Bronchial epithelial cell (primary cell): ENCODE measurements at places on chromosomes 2 and 18.
A peak's percentile ranks its signal among the peaks of the same experiment; 100 is the strongest.

DNA sequence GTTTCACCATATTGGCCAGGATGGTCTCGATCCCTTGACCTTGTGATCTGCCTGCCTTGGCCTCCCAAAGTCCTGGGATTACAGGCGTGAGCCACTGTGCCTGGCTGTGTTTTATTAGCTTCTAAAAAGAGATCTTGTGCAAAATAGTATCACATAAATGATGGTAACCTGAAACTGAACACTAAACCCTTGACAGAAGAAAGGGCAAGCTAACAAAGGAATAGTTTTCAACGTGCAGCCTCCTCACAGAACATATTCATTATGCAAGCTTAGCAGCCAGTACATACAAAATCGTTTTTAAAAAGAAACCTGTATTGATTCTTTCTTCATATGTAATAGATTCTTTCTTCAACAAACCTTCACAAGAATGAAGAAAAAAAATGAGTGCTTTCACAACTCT lies 20.6 kb downstream of the CHN1 start:
- DNase-seq, result no peak

DNA sequence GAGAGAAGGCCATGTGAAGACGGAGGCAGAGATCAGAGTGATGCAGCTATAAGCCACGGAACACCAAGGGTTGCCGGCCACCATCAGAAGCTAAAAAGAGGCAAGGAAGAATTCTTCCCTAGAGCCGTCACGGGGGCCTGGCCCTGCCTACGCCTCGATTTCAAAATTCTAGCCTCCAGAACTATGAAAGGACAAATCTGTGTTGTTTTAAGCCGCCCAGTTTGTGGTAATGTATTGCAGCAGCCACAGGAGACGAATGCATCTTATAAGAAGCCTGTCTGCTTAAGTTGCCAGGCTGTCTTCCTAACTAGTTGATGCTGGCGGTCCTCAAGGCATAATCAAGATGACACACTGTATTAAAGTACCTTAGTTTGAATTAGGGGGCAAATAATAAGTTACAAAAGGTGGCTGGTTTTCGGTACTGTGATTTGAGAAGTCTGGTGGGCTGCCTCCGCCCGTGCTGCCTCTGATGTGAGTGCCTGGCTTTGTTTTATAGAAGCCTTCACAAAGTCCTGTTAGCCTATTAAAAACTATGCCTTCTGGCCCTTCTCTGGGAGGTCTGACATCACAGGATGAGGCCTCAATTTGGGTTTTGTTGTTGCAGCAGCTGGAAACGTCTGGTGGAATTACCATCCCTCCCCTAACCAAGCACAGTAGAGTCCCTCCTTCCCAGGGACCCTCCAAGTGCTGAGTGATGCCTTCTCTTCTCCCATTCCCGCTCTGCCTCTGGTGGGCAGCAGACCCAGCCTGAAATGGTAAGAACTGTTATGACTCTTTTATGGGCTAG lies 53.6 kb downstream of the SRD5A2 start:
- DNase-seq, result no peak

GRCh38 chr18:2641638-2642037 lies 13.9 kb upstream of the SMCHD1 start:
- DNase-seq, result no peak

GRCh38 chr2:102522890-102523289 lies 49.9 kb downstream of the SLC9A4 start:
- DNase-seq, result no peak

GRCh38 chr2:129233751-129234406 lies 745.6 kb upstream of the RAB6C start:
- DNase-seq, result peak; percentile 53

DNA sequence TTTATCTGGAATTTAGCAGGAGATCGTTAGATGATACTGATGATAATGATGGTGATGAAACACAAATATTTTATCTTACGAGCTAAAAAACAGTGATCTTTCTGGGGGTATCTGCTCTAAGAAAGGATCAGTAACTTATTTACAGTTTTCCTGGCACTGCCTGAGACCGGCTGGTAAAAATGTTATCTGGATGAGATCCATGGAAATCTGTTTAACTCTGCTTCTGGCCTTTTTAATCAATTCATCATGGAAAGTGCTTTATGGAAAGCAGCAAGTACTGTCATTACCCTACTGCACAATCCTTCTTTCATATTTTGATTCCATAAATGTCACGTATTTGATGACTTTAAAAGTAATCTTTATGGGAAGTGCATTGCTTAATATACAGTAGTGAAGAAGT lies 612.7 kb upstream of the GCFC2 start:
- no peak for DNase-seq

DNA sequence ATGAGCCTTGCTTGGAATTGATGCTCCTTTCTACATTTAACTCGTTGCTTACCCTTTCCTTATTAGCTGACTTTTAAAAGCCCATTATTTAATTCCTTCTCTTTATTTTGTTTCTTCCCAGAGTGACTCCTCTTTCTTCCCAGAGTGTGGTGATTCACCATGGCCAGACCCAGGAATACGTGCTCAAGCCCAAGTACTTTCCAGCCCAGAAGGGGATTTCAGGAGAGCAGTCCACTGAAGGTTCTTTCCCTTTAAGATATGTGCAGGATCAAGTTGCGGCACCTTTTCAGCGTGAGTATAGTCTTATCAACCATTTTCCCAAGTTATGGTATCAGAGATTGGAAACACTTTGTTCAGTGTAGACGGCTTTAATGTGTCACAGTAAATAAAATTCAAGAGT lies 163.7 kb downstream of the LTBP1 start:
- DNase-seq, result peak; percentile 77

- DNase-seq, result no peak
These were observed 402.8 kb downstream of the TXNL1 start for GRCh38 chr18:56235481-56236013.

GRCh38 chr18:37667836-37668235 lies 102.2 kb upstream of the CELF4 start:
- DNase-seq, result no peak

DNA sequence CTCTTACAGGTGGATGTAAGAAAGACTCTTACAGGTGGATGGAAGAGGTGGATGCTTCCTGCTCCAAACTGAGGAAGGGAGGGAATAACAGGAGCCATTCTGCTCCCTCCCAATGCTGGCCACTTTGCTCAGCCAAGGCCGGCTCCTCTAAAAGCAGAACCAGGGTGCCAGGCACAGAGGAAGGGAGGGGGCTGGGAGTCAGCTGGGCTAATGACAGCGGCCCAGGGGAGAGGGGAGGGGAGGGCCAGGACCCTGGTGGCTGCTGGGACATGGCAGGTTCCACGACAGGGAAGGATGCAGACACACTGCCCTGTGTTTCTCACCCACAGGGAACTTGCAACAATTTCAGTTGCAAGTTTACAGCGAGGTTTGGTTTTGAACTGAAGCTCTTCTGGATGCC lies 173.4 kb downstream of the ANAPC1 start:
- no peak for DNase-seq

GRCh38 chr2:65364986-65365733 lies 67.2 kb downstream of the SPRED2 start:
- DNase-seq, result no peak

DNA sequence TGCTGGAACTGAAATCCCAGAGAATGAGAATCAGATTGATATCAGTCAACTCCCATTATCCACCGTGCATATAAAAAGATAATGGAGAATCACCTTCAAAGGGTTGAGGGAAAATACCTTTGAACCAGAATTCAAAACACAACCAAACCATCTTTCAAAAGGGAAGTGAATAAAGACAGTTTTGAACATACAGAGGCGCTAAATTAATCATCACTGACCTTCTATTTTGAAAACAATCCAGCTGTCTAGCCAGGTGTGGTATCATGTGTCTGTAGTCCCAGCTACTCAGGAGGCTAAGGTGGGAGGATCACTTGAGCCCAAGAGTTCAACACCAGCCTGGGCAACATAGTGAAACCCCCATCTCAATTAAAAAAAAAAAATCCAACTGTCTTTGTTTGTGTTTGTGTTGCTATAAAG lies 63.6 kb downstream of the TRABD2A start:
- no peak for DNase-seq

DNA sequence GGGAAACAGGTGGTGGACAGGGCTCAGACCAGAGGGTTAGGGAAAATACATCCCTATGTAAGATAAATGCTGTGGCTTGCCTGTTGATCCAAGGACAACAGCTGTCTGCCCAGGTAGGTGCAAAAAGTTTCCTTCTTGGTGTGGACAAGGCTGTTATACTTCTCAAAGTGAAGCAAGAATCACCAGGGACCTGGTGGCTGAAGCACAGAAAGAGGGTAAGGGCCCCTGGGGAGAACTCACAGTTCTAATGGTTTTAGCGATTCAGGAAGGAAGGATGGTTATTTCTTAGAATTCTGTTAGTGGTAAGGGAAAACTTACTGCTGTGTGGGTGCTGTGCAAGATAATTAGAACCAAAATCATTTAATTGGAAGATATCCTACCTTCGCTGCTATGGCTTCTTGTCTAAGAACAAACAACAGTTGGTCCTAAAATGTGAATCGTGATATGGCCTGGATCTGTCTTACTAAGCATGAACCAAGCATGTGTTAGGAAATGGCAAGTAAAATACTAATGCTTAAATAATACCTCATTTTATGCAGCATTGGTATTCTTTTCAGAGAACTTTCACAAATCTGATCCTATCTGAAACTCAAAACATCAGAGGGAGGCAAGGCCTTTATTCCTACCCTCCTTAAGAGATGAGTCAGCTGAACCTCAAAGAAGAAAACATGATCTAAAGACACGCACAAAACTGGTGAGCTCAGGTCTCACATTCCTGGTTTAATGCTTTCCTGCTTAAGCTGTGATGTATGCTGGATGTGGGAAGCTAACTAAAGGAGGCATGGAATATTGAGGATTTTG lies 159.2 kb upstream of the THUMPD2 start:
- DNase-seq, result peak; percentile 43

- DNase-seq, result no peak
These were observed 157.6 kb downstream of the RDH14 start for GRCh38 chr2:18402831-18403230.

- no peak for DNase-seq
These were observed 1467.4 kb upstream of the NXPH2 start for GRCh38 chr2:140247451-140248195.

DNA sequence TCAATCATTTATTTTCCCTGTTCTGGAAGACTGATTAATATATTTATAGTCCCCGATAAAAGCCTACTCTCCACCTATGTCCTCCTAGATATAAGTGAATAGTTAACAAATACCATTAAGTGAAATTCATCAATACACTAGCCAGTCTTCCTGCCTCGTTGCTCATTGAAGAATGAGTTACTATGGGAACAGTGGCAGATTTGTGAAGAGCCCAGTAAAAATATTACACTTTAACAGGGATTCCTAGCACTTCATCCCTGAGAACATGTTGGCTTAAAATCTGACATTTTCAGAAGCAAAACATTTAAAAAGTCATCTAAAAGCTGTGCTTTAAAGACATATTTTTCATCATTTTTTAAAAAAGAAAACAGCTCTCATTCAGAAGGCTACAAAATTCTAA lies 848.7 kb upstream of the NXPH2 start:
- DNase-seq, result no peak

- DNase-seq, result no peak
These were observed 44.3 kb downstream of the MOGAT1 start for GRCh38 chr2:222715742-222716141.

DNA sequence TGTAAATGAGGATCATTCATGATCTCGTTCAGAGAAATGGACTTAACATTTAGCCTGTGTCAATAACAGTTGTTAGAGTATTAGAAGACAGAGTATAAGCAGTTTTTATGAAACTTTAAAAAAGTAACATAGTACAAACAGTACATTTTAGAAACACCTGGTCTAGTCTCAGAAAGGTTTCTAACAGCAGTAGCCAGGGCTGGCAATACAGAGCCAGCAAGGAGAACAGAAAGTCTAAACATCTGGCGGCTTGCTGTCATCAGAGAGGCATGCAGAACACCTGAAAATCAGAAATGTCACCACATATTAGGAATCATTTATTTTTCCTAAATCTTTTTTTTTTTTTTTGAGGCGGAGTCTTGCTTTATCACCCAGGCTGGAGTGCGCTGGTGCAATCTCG lies 50.1 kb downstream of the RPL31 start:
- no peak for DNase-seq

DNA sequence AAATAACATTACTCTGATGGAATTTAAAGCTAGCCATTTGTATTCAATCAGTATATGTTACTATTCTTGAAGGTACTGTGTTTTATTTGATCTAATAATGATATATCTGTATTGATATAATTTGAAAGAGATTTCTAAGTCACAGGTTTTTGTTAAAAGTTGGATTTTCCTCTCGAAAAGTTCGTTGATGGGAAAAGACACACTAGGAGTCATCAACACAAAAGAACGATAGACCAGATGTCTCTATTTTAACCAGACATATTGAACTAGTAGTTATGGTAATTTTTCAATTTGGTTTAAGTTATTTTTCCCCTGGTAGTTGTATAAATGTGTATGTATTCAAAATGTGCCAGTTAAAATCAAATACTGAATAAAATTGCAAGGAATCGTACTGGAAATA lies 2.5 kb downstream of the ASXL3 start:
- no peak for DNase-seq

- DNase-seq, result no peak
These were observed 734.0 kb upstream of the CDH7 start for GRCh38 chr18:65016631-65017371.

- DNase-seq, result peak; percentile 67
These were observed 206.2 kb downstream of the NCKAP5 start for GRCh38 chr2:133362061-133362476.

GRCh38 chr2:230176996-230177395 lies 42.8 kb downstream of the SP110 start:
- no peak for DNase-seq

GRCh38 chr2:45981384-45981930 lies 315.8 kb upstream of the EPAS1 start:
- DNase-seq, result no peak

- no peak for DNase-seq
These were observed 1.1 kb downstream of the COLEC11 start for GRCh38 chr2:3595985-3596384.

- peak; percentile 99 for DNase-seq
These were observed 339.4 kb downstream of the BCL11A start for GRCh38 chr2:60213865-60214625.

DNA sequence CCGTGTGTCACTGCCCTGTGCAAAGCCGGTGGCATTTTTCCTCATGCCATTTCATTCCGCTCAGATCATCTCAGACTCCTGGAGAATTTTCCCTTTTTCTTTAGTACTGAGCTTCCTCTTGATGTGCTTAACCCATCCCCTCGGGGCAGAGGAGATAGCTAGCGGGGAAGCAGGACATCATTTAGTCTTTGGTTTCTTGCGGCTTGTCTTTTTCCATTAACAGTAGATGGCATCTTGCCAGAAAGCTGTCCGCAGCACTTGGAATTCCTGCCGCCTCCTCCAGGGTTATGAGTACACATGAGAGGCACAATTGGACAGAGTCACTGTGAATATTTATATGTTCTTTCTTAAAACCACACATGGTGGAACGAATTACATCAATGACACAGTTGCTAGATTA lies 226.6 kb downstream of the ALPK2 start:
- DNase-seq, result peak; percentile 54

- DNase-seq, result no peak
These were observed 27.9 kb downstream of the PSD4 start for GRCh38 chr2:113201496-113202304.

- DNase-seq, result no peak
These were observed 56.2 kb upstream of the DYNC1I2 start for GRCh38 chr2:171630812-171631626.
